ENCODE measurements at places on chromosomes 7 and 10.

- no peak for DNase-seq
These were observed 24.5 kb downstream of the ADRB1 start for GRCh38 chr10:114068054-114068707.

DNA sequence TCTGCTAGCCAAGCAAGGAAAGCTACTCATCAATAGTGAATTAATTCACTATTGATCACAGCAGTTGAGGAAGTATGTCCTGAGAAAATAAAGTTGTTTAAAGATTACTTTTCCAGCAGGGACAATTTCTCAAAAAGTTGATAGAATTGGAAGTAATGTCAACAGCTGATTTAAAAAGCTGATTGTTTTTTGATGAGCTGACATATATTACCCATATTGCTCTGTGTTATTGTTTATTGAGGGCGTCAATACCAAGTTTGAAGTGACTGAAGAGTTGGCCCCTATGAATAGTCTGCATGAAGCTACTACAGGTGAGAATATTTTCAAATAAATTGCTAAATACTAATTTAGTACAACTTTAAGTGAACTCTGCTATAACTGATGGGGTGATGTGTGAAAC is 28.0 kb downstream of the ZFAND4 start:
- DNase-seq = no peak

- DNase-seq = no peak
These were observed 6.3 kb downstream of the MTPN start for GRCh38 chr7:135970682-135971365.

- no peak for DNase-seq
These were observed 76.3 kb downstream of the GNAT3 start for GRCh38 chr7:80435521-80435920.

DNA sequence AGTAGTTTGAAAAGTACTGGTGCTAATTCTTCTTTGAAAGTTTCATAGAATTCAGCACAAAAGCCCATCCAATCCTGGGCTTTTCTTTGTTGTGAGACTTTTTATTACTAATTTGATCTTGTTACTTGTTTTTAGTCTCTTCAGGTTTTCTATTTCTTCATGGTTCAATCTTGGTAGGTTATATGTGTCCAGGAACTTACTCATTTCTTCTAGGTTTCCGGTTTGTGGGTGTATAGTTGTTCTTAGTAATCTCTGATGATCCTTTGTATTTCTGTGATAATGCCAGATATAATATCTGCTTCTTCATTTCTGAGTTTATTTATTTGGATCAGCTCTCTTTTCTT is 147.5 kb downstream of the RTKN2 start:
- no peak for DNase-seq

DNA sequence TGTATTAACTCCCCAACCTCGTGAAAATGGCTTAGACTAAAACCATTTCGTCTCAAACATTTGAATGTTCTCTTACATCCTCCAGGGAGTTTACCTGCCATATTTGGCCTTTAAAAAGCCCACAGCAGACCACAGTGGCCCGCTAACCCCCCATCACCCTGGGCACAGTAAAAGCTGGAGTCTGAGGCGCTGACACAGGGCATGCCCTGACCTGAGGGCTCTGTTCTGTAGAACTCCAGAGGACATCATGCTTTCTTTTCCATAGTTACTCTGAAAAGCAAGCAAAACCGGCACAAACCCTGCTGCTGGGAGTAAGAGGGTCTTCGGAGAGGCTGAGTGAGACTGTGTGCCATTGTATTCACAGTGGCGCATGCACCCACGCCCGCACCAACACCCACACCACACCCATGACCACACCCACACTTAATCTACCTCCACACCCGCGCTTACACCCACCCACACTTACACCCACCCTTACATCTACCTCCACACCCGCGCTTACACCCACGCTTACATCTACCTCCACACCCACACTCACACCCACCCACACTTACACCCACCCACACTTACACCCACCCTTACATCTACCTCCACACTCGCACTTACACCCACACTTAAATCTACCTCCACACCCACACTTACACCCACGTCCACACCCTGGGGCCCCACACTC is 32.1 kb downstream of the LRRC27 start:
- peak; percentile 41 for DNase-seq

GRCh38 chr10:120077707-120078492 is 185.4 kb downstream of the SEC23IP start:
- DNase-seq = no peak

DNA sequence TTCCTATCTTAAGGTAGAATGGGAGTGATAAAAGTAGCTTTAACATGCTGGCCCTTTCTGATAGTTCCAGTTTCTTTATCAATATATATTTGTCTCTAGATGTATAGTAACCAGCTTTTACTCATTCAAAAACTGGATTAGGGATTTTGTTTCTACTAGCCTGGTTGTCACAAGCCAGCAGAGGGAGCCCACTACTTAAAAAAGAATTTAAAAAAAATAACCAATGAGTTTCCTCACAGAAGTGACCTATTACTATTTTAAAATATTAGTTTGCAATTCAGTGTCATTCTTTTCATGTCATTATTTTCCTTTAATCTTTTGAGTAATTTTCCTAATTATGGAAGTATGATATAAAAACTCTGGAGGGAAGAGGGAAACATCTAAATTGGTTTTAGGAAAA is 142.1 kb downstream of the PHTF2 start:
- no peak for DNase-seq

DNA sequence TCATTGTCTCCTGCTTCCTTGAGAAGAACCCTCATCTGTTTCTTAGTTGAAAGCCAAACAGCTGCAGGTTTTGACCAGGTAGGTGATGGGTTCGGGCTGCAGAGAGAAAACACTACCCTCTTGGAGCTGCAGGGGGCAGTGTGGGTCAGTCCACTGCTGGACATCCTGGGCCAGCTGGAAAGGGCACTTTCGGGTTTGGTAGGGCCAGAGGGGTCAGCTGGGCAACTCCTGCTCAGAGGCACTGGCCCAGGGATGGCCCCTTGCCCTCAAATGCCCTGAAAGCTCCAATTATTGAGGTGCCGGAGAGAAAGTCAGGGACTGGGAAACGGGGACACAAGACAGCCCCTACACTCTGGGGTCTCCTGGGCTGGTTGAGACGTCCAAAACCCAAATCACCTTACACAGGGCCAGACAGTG is 90.7 kb downstream of the MKI67 start:
- peak; percentile 61 for DNase-seq

DNA sequence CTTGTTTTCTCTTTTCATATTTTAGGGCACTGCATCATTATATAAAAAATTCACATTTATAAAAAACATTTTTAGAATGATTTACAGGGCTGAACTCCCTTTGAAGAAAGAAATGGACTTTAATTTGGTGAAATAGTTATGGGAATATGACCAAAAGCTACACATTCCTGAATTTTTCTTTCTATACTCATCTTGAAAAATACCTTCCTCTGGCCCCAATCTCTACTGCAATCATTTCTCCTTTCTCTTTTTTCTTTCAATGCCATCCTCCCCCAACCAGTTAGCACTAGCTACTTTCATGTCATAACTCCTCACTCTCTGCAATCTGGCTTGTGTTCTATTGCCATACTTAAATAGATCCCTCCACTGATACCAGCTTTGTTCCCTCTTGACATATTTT is 6.2 kb downstream of the WNT8B start:
- no peak for DNase-seq

Data from activated naive CD4-positive, alpha-beta T cell treated with anti-CD3 and anti-CD28 coated beads, Interleukin-2, amount 50 U/mL, for 16 hours (primary cell).